Dermis blood vessel endothelial cell (primary cell): ENCODE measurements at places on chromosomes 12 and 14. TPM values are rescaled to one million over a fixed set of nuclear protein-coding genes. Genes with fewer than 3 reads are reported as not detected.

The CYP46A1 gene
- under 0.01 and 0.14 TPM in 2 replicates for total RNA-seq

The GPD1 gene
- not detected in 2 replicates for total RNA-seq

The RAB3IP gene
- 19.1 and 19.9 TPM in 2 replicates for total RNA-seq

The AMDHD1 gene
- 0.28 TPM in 1 of 2 replicates, not detected in the other for total RNA-seq

The NGB gene
- total RNA-seq: 0.05 TPM in 1 of 2 replicates, not detected in the other

The AGAP2 gene
- under 0.01 and 0.19 TPM in 2 replicates for total RNA-seq

The PYGL gene
- total RNA-seq: 64.5 and 99.6 TPM in 2 replicates

The EML1 gene
- 45.8 and 47.1 TPM in 2 replicates for total RNA-seq

The LRRC9 gene
- not detected in 2 replicates for total RNA-seq

The MORN3 gene
- total RNA-seq: 0.28 TPM in 1 of 2 replicates, not detected in the other
